ENCODE measurements at places on chromosomes 2 and 18.

DNA sequence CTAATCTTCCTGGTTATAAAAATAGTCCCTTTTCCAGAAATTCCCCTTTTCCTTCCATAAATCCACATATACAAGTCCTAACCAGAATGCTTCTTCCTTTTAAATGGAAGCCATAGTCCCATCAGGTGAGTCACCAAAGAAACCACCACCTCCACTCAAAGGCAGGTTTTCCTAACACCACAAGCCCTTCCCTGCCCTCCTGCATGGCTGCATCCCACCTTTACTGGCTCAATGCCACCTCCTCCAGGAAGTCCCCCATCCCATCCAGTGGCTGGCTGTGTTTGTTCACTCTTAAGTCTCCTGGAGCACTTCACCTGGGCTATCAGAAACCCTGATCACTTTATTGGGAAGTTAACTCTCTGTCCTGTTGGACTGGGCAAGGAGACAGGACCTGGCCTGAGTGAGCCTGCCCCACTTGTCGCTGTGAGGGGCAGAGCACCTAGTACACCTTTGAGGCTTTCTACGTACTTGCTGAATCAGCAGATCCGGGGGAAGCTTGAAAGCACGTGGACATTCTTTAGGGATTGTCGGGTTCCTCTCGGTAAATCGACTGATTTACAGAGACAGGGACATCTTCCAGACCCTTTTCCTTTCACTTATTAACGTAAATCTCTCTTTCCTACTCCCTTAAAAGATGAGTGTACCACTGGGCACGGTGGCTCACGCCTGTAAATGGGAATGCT is 71.0 kb downstream of the NGEF start:
- DNase-seq = no peak

DNA sequence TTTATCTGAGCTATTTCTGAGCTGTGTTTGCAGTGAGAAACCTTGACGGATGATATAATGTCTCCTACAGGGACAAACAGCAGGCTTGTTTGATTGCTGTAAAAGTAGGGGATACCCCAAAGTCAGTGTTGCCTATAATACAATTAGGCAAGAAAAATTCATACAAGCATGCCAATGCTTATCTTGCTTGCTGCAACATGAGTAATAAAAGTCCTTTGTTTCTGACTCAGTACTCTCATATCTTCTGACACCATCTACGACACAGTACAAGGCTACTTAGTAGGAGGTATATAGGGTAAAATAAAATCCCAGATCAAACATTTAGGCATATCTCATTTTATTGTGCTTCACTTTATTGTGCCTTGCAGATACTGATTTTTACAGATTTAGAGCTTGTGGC is 33.0 kb downstream of the ERBB4 start:
- no peak for DNase-seq

DNA sequence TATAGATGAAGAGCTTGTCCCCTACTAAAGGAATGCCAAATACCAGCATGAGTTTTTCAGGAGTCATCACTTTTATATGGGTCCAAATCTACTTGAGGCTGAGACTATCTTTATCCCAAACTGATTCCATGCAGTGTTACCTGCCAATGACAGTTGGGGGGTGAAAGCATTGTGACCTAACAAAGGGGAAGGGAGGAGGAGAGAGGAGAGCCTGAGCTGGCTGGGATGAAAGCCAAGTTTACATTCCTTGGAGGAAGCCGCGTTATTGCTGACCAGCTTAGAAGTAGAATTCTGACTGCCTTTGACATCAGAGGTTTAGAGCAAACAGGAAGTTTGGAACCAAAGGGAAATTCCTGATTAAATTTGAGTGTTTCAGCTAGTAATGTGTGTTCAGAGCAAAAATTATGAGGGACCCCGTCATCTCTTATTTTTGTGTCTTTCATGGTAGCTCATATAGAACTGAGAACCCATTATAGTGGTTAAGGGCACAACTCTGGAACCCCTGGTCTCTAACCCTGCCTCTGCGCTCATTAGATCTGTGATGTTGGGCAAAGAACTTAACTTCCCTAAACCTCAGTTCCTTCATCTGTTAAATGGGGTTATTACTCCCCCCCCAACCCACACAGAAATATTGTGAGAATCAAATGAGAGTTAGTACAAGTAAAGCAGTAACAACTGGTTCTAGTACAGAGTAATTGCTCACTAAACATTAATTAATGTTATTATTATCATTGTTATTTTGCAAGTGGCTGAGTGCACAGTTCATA is 199.3 kb upstream of the EPAS1 start:
- peak; percentile 80 for DNase-seq

- DNase-seq = no peak
Measured at GRCh38 chr2:32706815-32707579, 79.1 kb downstream of the TTC27 start.

DNA sequence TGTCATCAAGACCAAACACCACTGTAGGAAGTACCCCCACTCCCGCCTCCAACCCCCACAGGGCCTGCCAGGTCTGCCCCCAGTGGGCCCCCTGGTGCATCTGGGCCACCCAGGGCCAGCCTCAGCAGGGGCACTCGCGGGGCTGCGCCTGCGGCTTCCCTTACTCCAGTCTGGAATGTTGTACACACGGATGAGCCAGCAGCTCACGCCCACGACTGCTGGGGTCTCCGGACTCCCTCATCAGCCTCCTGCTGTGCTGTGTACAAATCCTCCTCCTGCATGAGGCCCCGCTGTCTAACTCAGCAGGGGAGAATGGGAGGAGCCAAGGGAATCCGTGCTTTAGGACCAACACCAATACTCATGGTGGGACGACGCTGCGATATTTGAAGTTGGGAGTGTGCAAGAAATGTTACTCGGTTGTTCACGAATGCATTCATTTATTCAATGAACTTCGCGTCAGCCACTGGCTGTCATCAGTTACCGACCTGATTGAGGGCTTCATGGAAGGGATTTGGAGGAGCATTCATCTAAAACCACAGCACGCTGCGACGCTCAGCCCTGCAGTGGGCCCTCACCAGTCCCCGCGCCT is 654 bp upstream of the ASB1 start:
- DNase-seq = no peak

DNA sequence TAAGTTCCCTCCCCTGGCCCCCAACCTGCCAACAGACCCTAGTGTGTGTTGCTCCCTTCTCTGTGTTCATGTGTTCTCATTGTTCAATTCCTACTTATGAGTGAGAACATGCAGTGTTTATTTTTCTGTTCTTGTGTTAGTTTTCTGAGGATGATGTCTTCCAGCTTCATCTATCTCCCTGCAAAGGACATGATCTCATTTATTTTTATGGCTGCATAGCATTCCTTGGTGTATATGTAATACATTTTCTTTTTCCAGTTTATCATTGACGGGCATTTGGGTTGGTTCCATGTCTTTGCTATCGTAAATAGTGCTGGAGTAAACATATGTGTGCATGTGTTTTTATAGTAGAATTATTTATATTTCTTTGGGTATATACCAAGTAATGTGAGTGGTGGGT is 602.2 kb downstream of the DSC3 start:
- no peak for DNase-seq

DNA sequence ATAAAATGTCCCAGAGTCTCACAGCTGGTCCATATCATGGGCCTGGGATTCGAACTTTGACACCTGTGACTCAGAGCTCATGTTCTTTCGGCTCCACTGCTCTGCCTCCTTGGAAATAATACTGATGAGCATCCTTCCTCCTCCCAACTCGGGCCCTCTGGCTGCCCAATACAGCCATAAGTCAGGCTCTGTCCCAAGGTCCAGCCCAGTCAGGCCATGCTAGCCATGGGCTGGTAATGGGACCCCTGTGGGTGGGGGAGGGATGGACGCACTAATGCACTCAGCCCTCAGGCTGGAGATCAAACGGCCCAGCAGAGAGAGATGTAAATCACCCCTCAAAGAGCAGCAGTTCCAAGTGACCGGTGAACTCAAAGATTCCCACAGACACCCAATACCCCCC is 61.1 kb downstream of the DDX1 start:
- no peak for DNase-seq

- DNase-seq = no peak
Measured at GRCh38 chr18:45553723-45554388, 61.4 kb upstream of the SLC14A2 start.

GRCh38 chr2:160471950-160472349 is 21.7 kb downstream of the RBMS1 start:
- no peak for DNase-seq

DNA sequence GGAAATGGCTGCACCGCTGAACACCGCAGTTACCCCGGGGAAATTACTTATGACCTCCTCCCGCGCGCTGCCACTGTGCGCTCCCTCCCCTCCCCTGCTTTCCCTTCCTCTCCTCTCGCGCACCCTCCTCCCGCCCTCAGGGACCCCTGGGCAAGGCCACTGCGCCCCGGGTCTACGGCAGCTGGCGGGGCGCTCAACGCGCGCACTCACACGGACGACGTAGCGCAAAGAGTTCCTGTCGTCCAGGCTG is 7.9 kb downstream of the ALPP start:
- no peak for DNase-seq

DNA sequence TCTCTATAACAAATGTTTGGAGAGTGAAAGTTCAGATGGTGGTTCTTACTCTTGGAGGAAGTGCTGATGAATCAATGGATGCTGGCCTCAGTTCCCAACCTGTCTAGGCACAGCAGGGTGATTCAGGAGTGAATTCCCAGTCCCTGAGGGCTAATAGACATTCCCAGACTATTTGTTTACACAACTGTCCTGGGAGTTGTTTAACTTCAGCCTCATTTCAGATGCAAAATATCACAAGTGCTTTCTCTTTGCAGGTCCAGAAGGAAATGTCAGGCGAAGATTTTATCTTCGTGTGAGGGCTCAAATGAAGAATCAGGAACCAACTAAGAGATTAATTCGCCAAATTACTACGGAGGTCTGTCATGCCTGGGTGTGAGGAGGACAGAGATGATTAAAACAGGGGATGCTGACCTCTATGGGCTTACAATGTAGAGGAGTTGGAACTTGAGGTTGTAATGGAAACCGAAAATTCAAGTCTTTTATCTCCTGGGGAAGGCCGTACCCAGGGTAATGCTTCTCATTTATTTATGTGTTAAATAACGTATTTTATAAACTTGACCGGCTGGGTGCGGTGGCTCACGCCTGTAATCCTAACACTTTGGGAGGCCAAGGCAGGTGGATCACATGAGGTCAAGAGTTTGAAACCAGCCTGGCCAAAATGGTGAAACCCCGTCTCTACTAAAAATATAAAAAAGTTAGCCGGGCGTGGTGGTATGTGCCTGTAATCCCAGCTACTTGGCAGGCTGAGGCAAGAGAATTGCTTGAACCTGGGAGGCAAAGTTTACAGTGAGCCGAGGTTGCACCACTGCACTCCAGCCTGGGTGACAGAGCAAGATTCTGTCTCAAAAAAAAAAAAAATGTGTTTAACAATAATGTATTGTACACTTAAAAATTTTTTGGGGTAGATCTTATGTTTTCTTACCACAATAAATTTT is 38.7 kb upstream of the SLC1A4 start:
- no peak for DNase-seq

DNA sequence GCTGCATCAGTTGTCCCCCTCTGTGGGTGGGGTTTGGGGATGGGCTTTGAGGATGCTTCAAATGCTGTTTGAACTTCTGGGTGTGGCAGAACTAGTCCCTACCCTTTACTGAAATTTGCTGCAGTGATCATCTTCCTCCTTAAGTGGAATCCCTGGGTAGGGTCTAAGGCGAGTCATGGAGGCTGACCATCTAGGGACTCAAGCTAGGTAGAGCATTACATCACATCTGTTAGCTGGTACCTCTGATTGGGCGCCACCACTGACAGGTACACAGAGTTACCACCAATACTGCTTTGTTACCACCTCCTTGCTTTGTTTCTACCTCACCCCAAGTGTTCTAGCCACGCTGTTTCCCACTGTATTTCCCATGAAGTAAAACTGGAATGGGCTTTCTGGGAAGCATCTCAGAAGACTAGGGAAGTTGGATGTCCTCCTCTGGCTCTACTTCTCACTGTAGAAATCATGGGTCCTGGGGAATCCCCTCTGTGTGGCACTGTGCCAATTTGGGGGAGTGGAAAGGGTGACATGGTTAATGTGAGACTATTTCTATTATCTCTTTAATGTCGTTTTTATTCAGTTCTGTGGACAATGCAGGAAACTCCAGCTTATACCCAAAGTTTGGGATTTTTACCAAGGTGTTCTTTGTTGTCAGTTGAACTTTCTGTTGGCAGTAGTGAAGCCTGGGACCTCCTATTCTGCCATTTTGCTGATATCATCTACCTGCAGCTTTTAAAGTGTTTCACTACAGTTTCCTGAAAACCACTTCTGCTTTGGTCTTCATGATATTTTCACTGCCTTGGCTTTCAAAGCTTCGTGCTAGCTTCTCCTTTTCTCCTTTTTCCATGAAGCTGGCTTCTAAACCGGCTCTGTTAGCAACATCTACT is 14.5 kb upstream of the SULT1C4 start:
- DNase-seq = no peak

DNA sequence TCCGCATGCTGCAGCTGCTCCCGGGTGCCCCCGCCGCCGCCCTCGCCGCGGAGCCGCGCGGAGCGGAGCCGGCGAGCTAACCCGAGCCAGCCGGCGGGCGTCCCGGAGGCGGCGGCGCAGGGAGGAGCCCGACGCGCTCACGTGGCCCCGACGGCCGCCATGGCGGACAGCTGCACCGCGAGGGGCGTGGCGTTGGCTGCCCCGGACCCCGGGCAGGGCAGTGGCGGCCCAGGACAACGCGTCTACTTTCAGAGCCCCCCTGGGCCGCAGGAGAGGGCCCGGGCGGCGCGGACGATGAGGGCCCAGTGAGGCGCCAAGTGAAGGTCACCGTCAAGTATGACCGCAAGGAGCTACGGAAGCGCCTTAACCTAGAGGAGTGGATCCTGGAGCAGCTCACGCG is 30.0 kb upstream of the CCNYL1 start:
- no peak for DNase-seq

- no peak for DNase-seq
Measured at GRCh38 chr2:227657199-227657845, 9.3 kb upstream of the SCYGR5 start.

GRCh38 chr2:228541789-228542188 is 360.3 kb upstream of the SPHKAP start:
- DNase-seq = no peak

DNA sequence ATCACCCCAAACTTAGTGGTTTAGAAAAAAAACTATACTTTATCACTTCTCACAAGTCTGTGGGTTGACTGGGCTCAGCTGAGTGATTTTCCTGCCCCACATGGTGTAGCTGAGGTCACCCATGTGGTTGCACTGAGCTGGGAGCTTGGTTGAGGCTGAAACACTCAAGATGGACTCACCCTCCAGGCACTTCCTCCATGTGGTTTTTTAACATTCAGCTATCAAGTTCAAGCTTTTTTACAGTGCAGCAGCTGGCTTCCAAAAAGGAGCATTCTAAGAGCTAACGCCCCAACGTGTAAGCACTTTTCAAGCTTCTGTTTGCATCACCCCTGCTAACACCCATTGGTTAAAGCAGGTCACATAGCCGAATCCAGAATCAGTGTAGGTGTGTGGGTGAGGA is 105.9 kb upstream of the CREB1 start:
- DNase-seq = no peak

DNA sequence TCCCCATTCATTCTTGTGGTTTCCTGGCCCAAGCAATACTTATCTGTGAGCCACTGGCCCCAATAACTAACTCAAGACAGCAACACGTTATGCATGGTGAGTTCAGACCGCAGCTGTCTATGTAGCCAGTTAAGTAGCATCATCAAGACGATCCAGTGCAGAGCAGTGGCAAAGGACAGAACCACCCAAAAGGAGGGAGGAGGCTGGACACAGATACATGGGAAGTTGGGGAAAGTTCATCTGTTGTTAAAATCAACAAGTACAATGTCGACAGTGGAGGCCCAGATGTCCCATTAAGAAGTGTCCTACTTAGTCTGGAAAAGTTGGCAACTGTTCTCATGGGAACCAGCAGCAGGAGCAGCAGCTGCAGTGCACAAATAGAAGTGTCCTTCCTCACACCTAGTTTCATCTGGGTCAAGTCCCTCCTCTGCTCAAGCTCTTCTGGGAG is 106.9 kb upstream of the THOC1 start:
- DNase-seq = peak; percentile 65

Data from uterus (tissue), 4 donors.